ENCODE measurements at places on chromosomes 3 and 15. TPM values are rescaled to one million over a fixed set of nuclear protein-coding genes. Genes with fewer than 3 reads are reported as not detected.

MEIS2 gene
- total RNA-seq: 32.5 TPM

DNA sequence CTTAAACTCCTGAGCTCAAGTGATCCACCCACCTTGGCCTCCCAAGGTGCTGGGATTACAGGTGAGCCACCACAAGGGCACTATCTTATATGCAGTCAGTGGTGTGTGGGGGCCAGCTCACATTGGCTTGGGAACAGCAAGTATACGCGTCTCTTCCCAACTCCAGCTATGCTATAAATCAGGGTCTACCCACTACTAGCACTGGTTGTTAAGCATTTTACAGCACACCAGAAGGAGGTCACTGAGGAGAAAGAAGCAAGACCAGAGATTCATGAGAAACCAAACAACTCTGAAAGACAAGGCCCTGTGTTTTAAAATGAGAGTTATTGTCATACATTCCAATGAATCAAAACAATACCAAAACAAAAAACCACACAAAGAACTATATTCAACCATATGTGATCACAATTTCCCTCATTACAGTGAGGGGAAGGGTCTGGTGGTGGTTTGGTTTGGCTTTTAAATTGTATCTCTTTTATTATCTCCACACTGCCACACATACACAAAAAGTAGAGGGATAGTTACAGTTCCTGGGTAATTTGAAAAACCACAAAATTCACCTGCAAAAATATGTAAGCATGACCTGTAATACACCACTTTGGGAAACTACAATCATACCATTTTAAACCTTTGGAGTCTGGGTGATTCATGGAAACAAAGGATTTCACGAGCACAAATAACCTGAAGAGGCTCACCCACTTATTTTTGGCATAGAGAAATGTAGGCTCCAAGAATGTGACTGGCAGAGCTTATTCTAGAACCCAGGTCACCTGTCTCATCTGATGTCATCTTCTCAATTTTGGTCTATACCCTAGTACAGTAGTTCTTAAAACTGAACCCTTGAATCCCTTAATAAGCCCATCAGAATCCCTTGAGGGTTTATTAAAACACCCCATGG, 5.2 kb downstream of the MAGI1 start:
- no peak for DNase-seq

- no peak for DNase-seq
These were observed 176.1 kb downstream of the MINAR1 start for GRCh38 chr15:79608066-79608864.

UPK1B gene
- 0.26 TPM for total RNA-seq

- no peak for DNase-seq
These were observed 26.4 kb upstream of the APEH start for GRCh38 chr3:49647741-49648140.

GRCh38 chr3:132983143-132983770, 54.9 kb upstream of the TMEM108 start:
- no peak for DNase-seq

DNA sequence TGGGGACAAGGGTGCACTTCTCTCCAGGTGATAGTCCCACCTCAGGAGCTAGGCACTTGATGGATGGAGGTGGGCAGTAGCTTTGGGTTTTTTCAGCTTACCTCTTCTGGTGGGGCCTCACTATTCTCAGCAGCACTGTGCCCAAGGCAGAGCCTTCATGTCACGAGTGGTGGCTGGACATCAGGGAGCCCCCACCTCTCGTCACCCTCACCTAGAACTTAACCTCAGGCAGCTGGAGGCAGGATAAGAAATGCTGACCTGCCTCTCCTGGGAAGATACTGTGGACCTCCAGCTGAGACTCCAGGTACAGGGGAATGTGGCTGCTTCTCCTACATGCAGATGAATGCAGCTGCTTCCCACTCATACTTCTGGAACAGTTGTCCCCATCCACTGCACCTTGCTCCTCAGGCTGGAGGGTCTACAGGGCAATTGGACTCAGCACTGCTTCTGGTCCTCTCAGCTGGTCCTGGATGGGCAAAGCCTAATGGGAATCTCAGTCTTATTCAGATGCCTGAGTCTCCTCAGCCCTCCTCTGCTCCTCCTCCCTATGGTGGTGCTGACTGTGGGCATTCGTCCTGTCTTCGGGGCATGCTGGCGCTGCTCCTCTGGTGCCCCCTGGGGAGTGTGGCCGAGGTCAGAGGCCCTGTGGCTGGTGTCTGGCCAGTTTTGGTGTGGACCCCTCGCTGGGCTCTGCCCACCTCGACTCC, 129.9 kb downstream of the KLF13 start:
- no peak for DNase-seq

CSPG4 gene
- 14.7 TPM for total RNA-seq

DNA sequence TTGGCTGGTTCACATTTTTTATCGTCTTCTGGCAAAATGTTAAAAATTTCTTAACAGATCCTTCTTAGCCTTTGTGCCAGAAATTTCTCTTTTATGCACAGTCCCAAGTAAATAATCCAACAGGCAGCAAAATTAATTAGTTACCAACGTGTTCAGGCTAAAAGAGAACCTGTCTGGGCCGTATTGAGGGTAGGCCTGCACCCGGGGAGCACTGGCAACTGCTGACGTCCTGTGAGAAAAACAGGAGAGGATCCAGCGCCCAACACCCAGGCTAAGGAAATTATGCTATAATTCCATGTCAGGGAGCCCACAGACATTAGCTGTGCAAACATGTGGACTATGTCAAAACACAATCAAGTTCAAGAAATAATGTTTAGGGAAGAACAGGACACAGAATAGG, 30.7 kb upstream of the CSTA start:
- no peak for DNase-seq

- no peak for DNase-seq
These were observed 92.3 kb downstream of the RBMS3 start for GRCh38 chr3:29373131-29373680.

KLHL6 gene
- total RNA-seq: 1.6 TPM

DNA sequence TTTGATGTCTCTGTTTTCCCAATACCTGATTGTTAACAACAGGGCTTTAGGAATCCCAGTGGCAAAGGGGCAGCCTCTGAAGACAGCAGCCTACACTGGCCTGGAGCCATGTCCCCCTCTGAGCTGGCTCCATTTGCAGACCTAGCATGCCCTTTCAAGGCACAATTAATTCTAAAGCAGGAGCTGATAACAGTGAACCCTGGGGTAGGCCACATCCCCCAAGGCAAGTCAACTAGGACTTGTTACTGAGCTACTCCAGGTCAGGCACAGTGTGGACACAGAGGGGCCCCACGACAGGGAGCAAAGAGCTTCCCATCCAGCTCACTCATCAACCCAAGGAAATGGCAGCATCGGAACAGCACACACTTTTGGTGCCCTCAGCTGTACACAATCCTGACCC, 51.9 kb downstream of the SPSB4 start:
- DNase-seq: no peak

DNA sequence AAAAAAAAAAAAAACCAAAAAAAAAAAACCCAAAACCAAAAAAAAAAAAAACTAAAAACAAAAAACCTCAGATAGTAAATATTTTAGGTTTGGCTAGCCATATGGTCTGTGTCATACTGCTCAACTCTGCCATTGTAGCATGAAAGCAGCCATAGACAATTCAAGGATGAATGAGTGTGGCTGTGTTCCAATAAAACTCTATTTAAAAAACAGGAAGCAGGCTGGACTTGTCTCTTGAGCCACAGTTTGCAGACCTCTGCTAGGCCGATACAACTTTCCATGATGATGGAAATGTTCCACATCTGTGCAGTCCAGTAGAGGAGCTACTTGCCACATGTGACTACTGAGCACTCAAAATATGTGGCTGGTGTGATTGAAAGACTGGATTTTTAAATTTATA, 11.1 kb downstream of the EFCAB12 start:
- DNase-seq: no peak

DNA sequence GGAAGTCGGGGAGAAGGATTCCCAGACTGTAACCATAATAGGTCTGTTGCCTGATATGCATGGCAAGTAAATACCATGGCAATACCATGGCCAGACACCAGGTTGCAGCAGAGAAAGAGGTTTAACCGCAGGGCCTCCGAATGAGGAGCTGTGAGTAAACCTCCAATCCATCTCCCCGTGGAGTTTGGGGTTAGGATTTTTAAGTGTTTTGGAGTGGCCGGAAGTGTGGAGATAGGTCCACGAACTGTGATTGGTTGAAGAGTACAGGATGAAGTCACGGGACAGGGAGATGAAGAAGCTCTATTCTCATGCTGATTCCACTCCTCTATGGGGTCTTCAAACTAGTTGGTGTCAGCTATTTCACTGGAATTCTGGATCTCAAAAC, 127.9 kb downstream of the ST8SIA2 start:
- DNase-seq: peak; percentile 74

DNA sequence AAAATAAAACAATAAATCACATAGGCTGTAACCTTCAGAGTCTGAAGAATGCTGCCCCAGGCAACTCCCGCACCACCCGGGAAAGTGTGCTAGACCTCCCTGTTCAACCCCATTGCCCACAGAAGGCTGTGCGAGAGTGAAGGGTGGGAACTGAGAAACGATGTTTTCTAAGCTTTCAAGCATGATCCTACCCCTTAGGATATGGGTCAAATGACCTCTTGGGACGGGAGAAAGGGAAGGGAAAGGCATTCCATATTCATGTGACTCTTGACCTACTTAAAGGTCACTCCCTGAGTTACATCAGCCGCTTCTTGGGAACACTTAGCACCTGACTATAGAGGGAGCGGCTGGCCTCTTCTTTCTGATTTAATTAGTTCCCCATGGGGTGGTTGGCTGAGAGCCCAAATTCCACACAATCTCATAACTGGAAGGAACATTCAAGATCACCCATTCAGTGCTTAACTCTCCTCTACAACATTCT, 114.7 kb upstream of the SLC24A5 start:
- DNase-seq: no peak

DNA sequence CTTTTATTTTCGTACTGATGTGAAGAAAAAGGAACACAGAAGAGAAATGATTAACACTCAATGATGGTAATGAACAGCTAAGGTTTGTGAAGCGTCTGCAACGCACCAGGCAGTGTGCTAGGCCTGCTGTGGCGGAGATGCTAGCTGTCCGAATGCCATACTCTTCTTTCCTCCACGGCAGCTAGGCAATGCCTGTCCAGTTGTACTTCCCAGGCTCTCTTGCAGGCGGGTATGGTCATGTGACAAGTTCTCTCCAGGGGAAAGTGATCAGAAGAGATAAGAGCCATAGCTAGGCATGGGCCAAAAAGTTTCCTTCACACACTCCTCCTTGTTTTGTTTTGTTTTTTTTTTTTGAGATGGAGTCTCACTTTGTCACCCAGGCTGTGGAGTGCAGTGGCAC, 6.7 kb downstream of the TADA3 start:
- no peak for DNase-seq

GRCh38 chr3:157639756-157640426, 136.7 kb upstream of the VEPH1 start:
- no peak for DNase-seq

GRCh38 chr15:50860824-50861223, 47.7 kb upstream of the AP4E1 start:
- DNase-seq: no peak

DNA sequence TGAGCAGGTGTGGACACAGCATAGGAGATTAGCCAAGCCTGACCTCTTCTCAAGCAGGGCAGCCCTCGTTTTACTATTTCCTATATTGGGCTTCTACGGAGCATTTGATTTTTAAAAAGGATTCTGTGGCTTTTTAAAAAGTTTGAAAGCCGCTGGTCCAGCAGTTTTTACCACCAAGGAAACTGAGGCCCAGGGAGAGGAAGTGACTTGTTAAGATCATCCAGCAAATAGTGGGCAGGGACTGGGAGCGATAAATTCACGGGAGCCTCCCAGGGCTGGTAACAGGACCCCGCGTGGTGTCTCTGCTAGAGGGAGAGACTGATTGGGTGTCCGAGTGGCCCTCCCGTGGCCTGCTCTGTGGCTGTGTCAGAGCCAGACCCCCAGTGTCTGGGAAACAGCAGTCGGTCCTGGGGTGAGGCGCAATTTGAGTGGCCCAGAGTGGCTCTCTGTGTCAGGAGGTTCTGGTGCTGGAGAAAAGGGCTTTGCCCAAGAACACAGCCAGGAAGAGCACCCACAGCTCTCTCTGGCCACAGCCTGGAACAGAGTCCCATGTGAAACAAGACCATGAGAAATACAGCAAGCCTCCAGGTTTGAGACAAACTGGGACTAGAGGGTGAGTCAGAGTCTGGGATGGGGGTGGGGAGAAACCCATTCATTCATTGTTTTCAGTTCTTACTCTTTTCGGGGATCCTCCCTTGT, 4.2 kb downstream of the FURIN start:
- peak; percentile 71 for DNase-seq

GRCh38 chr3:177111541-177111949, 85.7 kb downstream of the TBL1XR1 start:
- no peak for DNase-seq

PTH1R gene
- total RNA-seq: 15.6 TPM

DNA sequence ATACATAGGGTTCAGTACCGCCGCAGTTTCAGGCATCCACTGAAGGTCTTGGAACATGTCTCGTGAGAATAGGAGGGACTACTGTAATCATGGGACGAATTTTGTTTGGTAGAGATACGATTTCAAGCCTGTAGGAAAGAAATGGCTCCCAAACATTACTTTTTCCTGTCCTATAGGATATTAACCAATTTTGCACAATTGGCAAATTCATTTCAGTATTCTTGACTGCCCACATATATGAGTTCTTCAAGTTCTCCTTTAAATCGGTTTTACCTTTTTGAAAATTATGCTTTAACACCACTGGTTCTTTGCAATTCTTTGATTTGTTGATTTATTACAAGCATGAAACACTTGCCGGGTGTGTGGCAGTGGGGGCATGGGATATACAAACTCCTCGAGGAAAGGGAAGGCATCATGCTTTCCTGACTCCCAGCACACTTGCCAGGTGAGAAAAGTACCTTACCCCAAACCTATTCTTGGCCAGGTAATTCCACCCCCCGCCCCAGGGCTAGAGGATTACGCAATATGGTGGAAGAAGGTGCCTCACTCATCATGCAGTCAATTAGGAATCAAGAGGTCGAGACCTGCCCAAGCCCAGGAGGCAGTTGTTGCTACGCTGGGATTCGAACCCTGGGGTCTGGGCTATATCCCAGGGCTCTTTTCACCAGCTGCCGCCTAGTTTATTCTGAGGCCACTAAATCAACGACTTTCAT, 584 bp upstream of the LARS2 start:
- DNase-seq: no peak

DNA sequence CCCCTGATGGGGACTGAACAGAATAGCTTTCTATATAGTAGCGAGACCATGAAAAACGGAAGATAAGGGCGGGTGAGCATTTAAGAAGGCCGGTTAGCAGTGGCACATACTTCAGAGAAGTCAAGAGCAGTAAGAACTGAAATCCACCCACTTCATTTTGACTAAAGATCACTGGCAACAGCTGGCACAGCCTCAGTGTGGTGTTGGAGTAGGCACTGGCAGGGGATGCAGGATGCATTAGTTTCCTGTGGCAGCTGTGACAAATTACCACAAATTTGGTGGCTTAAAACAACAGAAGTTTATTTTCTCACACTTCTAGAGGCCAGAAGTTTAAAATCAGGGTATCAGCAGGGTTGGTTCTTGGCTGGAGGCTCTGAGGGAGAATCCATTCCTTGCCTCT, 176.5 kb downstream of the ADAMTSL3 start:
- DNase-seq: no peak

GRCh38 chr3:40450438-40450837, 6.7 kb upstream of the RPL14 start:
- no peak for DNase-seq

GRCh38 chr3:127389420-127389819, 101.6 kb upstream of the PRR20G start:
- DNase-seq: no peak

- no peak for DNase-seq
These were observed 498 bp downstream of the ZNF280D start for GRCh38 chr15:56732886-56733135.

IREB2 gene
- 25.4 TPM for total RNA-seq

- DNase-seq: no peak
These were observed 158.5 kb upstream of the SMAD3 start for GRCh38 chr15:66906668-66907614.

GRCh38 chr3:78414261-78414660, 1353.5 kb downstream of the ROBO1 start:
- DNase-seq: no peak
